ENCODE measurements at places on chromosomes 4 and X.

- DNase-seq: peak; percentile 93
Measured at GRCh38 chrX:155026727-155027508, at the start of gene FUNDC2. TSS of gene FUNDC2 (plus strand) at chrX:155026844. CDS start at chrX:155026939, 95 bp downstream.

- peak; percentile 58 for DNase-seq
Measured at GRCh38 chr4:111283066-111283677, 660.3 kb upstream of the PITX2 start.

- DNase-seq: no peak
Measured at GRCh38 chrX:24298191-24298590, 15.7 kb downstream of the SUPT20HL2 start.

- peak; percentile 70 for DNase-seq
Measured at GRCh38 chrX:41452565-41453356, 5.6 kb downstream of the NYX start.

DNA sequence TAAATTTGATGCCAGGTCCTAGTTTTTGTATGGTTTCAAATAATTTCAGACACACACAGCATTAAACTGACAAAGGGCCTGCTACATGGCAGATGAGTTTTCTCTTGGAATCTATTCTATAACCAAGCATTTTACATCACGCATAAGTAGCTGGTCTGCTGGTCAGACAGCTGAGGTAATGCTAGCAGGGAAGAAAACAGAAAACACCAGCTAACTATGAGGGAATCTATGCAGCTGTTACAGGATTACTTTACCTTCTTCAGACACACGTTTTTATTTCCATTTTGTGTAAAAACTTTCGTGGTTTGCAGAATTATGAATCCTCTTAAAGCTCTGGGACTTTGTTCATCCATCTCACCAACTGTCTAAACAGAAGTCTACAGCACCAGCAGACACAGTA lies 42.0 kb downstream of the MFAP3L start:
- no peak for DNase-seq

GRCh38 chr4:75251547-75251946 lies 262.7 kb downstream of the RCHY1 start:
- no peak for DNase-seq

GRCh38 chrX:139200793-139201192 lies 329.7 kb upstream of the F9 start:
- DNase-seq: no peak

DNA sequence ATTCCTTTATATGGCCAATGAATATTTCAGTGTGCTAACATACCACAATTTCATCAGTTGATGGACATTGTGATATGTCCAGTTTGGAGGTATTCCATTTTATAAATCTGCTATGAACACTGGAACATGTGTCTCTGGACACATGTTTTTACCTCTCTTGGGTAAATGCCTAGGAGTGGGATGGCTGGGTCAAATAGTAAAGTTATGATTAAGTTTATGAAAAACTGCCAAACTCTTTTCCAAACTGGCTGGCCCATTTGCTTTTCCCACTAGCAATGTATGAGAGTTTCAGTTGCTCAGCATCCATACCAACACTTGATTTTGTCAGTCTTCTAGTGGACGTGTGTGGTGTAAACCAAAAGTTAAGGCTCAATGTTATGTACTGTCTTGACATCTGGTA lies 40.5 kb downstream of the CEP44 start:
- DNase-seq: peak; percentile 34

- no peak for DNase-seq
Measured at GRCh38 chrX:42538405-42538804, 239.6 kb downstream of the PPP1R2C start.

DNA sequence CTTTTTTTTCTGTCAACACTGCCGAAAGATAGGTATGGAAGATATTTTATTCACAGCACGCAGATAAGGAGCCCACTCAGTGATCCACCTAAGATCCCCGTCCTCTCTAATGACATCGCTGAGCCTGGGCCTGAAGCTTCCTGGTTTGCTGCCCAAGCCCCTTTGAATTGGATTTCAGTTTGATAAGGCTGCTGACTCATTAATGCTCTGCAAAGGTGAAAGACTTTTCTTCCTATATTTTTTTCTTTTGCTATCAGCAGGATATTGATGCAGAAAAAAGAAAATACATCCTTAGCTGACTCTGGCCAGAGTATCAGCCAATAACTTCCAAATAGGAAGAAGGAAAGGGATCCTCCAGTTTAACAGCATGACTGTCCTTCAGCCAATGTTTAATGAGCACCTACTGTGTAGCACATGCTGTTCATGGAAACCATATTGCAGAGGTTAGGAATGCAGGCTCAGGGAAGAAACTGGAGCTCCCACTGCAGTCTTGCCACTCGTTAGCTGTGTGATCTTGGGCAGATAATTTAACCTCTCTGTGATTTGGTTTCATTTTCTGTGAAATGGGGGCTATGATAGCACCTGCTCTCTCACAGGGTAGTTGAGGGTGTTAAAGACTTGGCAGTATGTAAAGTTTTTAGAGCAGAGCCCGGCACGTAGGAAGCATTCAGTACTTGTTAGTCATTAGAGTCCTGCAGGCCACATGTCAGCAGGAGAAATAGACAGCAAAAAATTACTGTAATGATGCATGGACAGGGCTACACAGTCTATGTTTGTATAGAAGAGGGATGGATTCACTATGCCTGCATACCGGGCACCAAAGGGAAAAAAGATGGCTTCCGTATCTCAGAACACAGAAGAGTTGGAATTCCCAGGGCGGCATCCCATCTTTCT lies 39.3 kb downstream of the EVC start:
- peak; percentile 85 for DNase-seq

- DNase-seq: no peak
Measured at GRCh38 chrX:153371256-153371655, 29.9 kb downstream of the PNMA6E start.

- DNase-seq: no peak
Measured at GRCh38 chr4:7212101-7212674, 19.9 kb downstream of the SORCS2 start.

- no peak for DNase-seq
Measured at GRCh38 chrX:103573202-103573601, 12.1 kb upstream of the TCEAL4 start.

- DNase-seq: peak; percentile 97
Measured at GRCh38 chr4:168868044-168868781, 141.8 kb downstream of the CBR4 start.

- DNase-seq: peak; percentile 27
Measured at GRCh38 chrX:70433848-70434351, 10.7 kb upstream of the DLG3 start.

- DNase-seq: no peak
Measured at GRCh38 chr4:71201817-71202576, 136.8 kb upstream of the SLC4A4 start.

- DNase-seq: peak; percentile 90
Measured at GRCh38 chr4:76562161-76562560, 127.1 kb downstream of the SHROOM3 start.

GRCh38 chr4:108276690-108277089 lies 108.0 kb upstream of the LEF1 start:
- DNase-seq: no peak

GRCh38 chr4:184361443-184361842 lies 112.9 kb downstream of the IRF2 start:
- peak; percentile 67 for DNase-seq

GRCh38 chrX:66728818-66729271 lies 90.0 kb upstream of the EDA2R start:
- peak; percentile 66 for DNase-seq

DNA sequence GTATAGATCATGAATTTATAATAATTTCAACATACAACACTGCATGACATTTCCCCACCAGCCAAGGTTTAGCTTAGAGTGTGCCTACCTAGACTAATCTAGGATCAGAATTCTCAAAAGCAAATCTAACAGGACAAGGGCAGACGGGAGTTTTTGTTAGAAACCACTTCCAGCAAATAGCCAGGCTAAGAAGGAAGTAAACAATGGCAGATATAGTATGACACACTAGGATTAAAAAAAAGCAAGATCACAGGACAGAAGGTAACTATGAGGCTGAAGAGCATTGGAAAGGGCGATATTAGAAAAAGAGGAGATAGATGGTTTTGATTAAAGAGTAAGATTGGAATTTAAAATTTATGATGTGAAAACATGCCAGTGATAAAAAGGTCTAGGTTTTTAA lies 124.8 kb downstream of the LRBA start:
- DNase-seq: no peak

DNA sequence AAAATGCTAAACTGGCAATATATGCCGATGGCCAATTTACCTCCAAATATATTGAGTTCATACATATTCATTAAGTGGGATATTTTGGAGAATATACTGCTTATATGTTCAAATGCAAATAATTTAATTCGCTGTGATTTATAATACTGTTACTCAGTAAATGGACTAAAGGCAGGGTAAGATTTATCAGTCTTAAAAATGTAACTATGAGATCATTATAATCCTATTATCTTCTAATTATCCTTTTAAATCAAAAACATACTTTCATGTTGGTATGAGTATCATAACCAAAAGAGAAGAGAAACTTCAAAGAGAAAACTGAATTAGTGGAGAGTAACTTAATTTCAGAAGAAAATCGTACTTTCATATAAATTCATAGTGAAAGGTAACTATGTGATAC lies 44.6 kb downstream of the FAT4 start:
- DNase-seq: no peak

GRCh38 chrX:11437642-11438379 lies 144.6 kb downstream of the AMELX start:
- DNase-seq: peak; percentile 85

- no peak for DNase-seq
Measured at GRCh38 chrX:84876876-84877275, 126.8 kb upstream of the APOOL start.

GRCh38 chr4:5742968-5743367 lies 32.0 kb downstream of the EVC start:
- DNase-seq: no peak

- DNase-seq: no peak
Measured at GRCh38 chrX:139877710-139878414, 55.0 kb downstream of the ATP11C start.

GRCh38 chr4:110099638-110100037 lies 98.8 kb downstream of the ELOVL6 start:
- no peak for DNase-seq

- peak; percentile 49 for DNase-seq
Measured at GRCh38 chr4:119314356-119314755, 7.6 kb downstream of the FABP2 start.

- no peak for DNase-seq
Measured at GRCh38 chrX:10828036-10828435, 207.7 kb upstream of the MID1 start.

DNA sequence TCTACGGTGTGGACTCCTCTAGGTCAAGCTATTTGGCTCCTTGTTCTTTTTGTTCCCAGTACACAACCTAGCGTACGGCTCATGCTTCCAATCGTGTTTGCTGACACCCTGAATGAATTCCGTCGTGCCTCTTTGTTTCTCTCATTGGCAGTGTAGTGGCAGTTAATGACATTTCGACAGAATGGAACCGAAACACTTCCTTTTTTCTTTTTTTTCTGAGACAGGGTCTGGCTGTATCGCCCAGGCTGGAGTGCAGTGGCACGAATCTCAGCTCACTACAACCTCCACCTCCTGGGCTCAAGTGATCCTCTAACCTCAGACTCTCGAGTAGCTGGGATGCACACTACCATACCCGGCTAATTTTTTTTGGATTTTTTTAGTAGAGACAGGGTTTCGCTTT lies 113.3 kb upstream of the ATP6AP2 start:
- no peak for DNase-seq

- DNase-seq: no peak
Measured at GRCh38 chrX:13330446-13330845, 10.6 kb upstream of the ATXN3L start.

GRCh38 chrX:12972243-12972642 lies 2.7 kb upstream of the TMSB4X start:
- no peak for DNase-seq

DNA sequence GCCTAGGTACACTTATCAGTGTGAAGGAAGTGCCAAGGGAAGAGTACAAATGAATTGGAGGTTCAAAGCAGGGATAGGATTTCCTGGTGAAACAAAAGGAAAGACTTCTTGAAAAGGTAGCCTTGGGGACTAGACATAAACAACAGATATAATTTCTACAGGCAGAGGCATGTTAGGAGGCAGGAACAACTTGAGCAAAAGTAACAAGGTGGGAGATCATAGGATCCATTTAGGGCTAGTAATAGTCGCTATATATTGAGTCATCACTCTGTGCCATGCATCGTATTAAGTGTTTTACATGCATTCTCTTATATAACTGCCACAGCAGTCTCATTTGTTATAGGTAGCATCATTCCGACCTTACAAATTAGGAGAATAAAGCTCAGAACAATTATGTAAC lies 98.3 kb upstream of the EOLA2 start:
- DNase-seq: no peak

DNA sequence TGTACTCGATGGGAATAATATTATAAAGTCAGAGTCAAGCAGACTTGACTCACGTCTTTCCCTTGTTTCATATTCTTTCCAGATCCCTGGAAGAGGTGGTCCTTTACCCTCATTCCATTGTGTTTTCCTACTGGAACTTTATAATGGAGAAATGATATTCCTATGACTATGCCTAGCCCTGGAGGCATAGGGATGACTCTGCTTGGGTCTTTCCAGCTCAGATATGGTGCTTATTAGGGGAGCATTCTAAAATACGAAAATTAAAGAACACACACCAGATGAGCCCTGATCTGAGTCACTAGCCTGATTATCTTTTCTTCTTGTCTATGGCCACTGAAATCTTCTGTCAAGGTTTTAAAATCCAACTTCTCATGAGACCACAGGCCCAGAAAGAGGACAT lies 231.4 kb downstream of the ANKRD50 start:
- no peak for DNase-seq

DNA sequence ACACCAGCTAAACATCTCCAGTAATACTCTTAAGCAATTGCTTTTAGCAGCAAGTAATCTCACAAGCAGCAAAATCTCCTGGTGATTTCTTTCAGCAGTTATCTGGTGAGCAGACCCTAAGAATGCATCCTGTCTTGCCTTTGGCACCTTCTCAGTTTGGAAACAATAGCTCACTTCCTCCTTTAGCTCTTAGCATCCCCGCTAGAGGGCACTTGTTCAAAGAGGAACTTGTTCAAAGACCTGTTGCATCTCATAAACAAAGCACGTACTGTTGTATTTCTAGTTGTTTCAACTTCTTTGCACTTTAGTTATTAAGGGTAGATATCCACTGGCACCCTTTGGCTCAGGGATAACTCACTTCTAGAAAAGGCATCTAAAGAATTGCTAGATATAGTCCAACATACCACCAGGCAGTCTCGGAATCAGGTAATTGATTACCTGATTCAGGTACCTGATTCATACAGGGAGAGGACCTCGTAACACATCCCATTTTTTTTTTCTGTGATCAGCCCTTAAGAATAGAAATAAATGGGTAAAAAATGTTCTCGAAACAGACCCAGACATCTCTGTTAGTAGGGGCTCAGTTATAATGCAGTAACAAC lies 81.9 kb upstream of the QRFPR start:
- DNase-seq: peak; percentile 61

- no peak for DNase-seq
Measured at GRCh38 chr4:94363136-94363655, 20.6 kb upstream of the HPGDS start.

DNA sequence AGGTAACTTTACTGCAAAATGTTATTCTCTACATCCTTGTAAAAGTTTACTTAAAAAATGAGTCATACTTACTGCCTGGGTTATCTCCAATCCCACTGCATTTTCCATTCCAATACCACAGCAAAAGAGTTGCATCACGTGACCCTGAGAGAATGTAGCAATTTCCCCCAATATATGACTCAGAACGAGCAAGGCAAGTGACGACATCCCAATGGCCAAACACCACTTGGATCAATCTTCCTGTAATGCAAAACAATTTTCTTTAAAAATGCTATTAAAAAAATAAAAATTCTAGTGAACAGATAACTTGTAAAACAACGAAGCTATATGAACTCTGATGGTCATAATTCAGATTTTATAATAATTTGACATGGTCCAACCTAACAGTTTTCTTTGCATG lies 224.3 kb downstream of the DCLK2 start:
- peak; percentile 94 for DNase-seq

GRCh38 chr4:114911111-114911510 lies 202.3 kb downstream of the NDST4 start:
- peak; percentile 1 for DNase-seq
